ENCODE measurements at places on chromosomes 5 and 9. TPM values are rescaled to one million over a fixed set of nuclear protein-coding genes. Genes with fewer than 3 reads are reported as not detected.

DNA sequence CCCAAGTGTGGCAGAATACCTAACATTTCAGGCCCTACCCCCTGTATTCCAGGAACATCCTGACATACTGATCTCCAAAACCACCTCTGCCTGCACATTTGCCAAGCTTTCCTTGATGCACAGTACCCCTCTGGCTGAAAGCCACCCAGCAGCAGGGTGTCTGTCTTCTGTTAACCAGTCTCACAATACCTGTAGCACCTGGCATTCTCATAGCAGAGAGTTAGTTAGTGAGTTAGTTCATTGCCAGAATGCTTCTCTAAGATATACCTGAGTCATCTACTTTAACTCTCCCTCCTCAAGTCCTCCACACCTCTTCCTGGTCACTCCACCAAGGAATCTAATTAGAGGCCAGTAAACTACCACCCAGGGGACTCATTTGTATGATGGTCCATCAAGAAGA, 46.1 kb upstream of the IL7R start:
- H3K4me3 ChIP-seq: no peak overlapping the region
- H3K4me1 ChIP-seq: no peaks in the 10 kb centered on the region
- H3K27ac ChIP-seq: no peak overlapping the region
- no peaks in the 10 kb centered on the region for H3K36me3 ChIP-seq
- H3K27me3 ChIP-seq: no peaks in the 10 kb centered on the region

DNA sequence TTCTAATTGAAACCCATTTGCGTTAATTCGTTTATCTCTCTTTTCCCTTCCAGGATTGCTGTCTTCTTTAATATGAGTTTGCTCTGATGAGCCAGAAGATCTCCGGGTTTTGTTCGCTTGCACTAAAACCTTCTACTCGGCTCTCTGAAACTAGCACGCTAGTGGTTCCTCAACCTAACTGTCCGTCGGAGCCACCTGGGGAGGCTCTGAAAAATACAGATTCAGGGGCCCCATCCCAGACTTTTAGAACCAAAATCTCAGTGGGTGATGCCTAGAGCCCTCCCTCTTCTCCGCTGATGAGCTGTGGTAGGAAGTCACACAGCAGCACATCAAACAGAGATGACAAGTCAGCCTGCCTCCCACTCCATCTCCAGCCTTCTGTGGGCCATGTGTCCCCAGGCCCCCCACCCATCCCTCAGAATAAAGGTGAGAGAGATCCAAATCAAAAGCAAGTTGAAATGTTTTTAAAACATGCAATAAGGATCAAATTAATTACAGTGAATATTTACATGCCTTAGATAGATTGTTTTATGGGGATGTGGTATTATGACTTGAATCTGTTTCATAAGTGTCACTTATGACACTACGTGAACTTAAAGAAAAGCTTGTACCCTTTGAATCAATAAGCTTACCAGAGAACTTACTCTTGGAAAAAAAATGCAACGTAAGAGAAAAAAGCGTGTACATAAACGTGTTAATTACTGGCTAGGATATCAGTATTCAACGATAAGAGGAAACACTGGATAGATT, 16.4 kb downstream of the FCN2 start:
- no peak for DNase-seq
- peaks cover 37% of the 10 kb centered on the region for H3K4me1 ChIP-seq
- H3K27ac ChIP-seq: peak overlapping the region; percentile 68
- H3K27me3 ChIP-seq: no peaks in the 10 kb centered on the region
- no peaks in the 10 kb centered on the region for H3K36me3 ChIP-seq
- H3K4me3 ChIP-seq: no peak overlapping the region

- H3K4me3 ChIP-seq: no peak overlapping the region
- no peaks in the 10 kb centered on the region for H3K36me3 ChIP-seq
- no peaks in the 10 kb centered on the region for H3K4me1 ChIP-seq
Observed at GRCh38 chr5:149448431-149448830, 69.3 kb upstream of the IL17B start.

DNA sequence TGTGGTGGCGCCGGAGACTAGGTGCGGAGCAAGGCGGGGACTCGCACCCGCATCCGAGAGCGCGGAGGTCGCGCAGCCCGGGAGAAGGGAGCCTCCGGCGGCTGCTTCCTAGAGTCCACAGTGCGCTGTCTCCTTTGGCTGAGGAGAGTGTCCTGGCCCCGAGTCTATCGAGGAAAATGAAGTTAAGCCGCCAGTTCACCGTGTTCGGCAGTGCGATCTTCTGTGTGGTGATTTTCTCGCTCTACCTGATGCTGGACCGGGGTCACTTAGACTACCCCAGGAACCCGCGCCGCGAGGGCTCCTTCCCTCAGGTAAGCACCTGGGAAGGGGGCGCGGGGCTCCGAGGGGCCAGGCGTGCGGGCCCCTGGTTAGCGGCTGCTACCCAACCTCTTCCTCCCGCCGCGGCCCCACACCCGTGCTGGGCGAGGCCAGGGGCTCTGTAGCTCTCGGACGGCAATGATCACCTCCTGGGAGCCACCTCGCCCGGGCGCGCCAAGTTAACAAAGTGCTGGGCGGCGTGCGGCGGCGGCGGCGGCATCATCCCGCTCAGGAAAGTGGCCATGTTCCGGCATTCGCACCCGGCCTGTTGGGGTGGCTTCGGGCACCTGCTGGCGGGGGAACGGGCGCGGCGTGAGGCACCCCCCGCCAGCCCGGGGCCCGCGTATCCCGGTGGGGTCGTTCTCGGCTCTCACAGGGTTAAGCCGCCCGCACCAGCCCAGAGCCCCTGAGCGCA, 681 bp downstream of the MAN2A1 start:
- peak overlapping the region; percentile 97 for H3K27ac ChIP-seq
- no peaks in the 10 kb centered on the region for H3K36me3 ChIP-seq
- peak overlapping the region; percentile 84 for H3K4me3 ChIP-seq
- H3K4me1 ChIP-seq: no peaks in the 10 kb centered on the region

The FAM81B gene
- 3.5 TPM for total RNA-seq

- H3K27ac ChIP-seq: peak overlapping the region; percentile 78
- no peaks in the 10 kb centered on the region for H3K27me3 ChIP-seq
- no peaks in the 10 kb centered on the region for H3K36me3 ChIP-seq
- peaks cover 23% of the 10 kb centered on the region for H3K4me1 ChIP-seq
- peak; percentile 88 for DNase-seq
Observed at GRCh38 chr9:134283111-134283515, 43.1 kb upstream of the RXRA start.

DNA sequence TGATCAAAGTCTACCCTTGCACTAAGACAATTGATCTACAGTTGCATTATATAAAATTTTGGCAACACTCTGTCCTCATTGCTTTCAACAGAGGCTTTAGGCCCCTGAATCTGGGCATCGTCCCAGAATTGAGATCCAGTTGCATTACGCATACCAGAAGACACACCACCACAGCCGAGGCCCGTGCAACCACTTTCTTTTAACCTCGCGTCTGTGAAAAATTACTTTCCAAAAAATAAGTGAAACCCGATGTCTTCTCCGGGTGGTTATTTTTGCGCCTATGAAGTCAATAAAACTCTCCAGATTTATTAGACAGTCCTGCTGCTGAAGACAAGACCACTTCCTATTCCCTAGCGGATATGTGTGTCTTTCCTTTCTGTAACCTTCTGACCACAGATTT, 52.1 kb upstream of the NFIB start:
- H3K4me1 ChIP-seq: peaks cover 13% of the 10 kb centered on the region
- peak overlapping the region; percentile 58 for H3K27ac ChIP-seq
- H3K36me3 ChIP-seq: no peaks in the 10 kb centered on the region

DNA sequence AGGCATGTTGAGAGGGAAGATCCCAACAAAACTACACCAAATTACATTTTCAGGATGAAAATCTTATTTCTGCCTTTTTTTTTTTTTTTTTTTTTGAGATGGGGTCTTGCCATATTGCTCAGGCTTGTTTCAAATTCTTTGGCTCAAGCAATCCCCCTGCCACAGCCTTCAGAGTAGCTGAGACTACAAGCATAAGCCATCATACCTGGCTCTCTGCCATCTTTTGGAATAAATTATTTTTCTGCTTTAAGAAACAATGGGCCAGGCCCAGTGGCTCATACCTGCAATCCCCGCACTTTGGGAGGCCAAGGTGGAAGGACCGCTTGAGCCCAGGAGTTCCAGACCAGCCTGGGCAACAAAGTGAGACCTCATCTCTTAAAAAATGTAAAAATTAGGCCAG, 14.3 kb downstream of the AFF4 start:
- no peaks in the 10 kb centered on the region for H3K36me3 ChIP-seq
- H3K27ac ChIP-seq: no peak overlapping the region
- no peak overlapping the region for H3K4me3 ChIP-seq

GRCh38 chr5:105207066-105207465, 1644.5 kb upstream of the NUDT12 start:
- no peak for DNase-seq
- no peaks in the 10 kb centered on the region for H3K27me3 ChIP-seq
- H3K36me3 ChIP-seq: no peaks in the 10 kb centered on the region
- no peak overlapping the region for H3K4me3 ChIP-seq
- no peak overlapping the region for H3K27ac ChIP-seq
- H3K4me1 ChIP-seq: no peaks in the 10 kb centered on the region

Measured in right atrium auricular region (tissue), 2 donors.